ENCODE measurements at places on chromosomes 4 and X.

GRCh38 chrX:7996851-7997250, 69.6 kb upstream of the PNPLA4 start:
- DNase-seq, result no peak

DNA sequence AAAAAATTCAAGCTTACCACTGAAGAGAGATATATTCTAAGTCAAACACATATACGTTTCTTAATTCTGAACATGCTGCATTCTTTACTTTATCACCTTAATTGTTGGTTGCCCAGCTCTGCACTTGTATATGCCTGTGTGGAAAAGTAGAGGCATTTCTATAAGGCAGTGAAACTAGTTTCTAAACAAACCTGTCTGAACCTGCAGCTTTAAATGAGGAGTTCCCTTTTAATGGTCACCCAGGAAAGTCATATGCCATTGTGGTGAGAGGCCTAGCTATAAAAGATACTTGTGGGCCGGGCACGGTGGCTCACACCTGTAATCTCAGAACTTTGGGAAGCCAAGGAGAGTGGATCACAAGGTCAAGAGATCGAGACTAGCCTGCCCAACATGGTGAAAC, 147.4 kb upstream of the RXFP1 start:
- DNase-seq, result no peak

GRCh38 chrX:41909068-41909467, 14.3 kb downstream of the CASK start:
- no peak for DNase-seq

DNA sequence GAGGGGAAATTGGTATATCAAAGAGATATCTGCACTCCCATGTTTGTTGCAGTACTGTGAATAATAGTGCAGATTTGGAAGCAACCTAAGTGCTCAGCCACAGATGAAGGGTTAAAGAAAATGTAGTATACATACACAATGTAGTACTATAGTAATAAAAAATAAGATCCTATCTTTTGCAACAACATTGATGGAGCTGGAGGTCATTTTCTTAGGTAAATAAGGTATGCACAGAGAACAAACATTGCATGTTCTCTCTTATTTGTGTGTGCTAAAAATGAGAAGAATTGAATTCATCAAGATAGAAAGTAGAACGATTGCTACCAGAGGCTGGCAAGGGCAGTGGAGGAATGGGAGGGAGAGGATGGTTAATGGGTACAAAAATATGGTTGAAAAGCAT, 117.9 kb upstream of the TRAM1L1 start:
- DNase-seq, result no peak

- DNase-seq, result no peak
These were observed 213.4 kb upstream of the LNX1 start for GRCh38 chr4:53804719-53805118.

DNA sequence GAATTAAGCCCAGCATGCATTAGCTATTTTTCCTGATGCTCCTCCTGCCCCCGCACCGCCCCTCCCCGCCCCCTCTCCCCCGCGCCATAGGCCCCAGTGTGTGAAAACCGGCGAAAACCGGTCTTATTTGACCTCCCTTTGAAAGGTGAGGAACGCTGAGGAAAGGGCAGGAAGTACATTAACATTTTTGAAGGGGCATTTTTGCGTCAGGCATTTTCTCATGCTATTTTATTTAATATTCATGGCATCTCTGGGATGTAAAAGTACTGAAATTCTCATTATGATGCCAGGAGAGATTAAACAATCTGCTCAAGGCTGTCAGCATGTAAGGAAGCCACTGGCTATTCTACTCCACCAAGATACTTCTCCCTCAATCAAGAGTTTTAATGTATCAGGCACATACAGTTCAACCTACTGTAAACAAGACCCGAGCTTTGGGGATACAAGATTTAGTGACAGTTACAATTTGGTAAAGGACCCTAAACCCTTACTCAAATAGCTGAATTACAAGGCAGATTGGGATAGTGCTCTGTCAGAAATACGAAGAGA, 1.2 kb upstream of the NMU start:
- DNase-seq, result no peak

DNA sequence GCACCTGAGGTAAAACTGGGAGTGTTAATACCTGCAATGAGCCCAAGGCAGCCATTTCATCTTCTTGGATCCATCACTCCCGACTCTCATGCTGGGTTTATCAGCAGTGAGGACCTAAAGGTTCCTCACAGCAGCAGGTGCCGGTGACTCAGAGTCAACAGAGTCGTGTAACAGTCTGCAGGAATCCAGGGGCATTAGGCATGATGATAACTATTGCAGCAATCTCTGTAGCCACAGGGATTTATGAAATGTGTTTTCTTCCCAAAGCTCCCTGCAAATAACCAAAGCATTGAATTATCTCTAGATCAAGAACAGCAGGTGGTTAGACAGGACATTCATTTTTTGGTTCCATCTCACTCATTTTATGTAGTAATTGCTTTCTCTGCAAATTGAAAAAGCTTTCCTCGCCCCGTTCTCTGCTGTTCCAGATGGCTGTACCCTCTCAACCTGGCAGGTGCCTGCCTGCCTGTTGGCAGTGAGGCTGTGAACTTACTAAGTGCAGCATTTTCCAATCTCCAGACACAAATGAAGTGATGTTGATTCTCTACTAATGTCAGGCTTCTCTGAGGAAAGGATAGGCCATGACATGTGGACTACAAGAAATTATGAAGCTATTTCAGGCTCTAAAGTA, 48.1 kb upstream of the TSPAN7 start:
- no peak for DNase-seq

- DNase-seq, result no peak
These were observed 18.5 kb downstream of the OTUD5 start for GRCh38 chrX:48938721-48939425.

GRCh38 chr4:168101026-168101425, 8.7 kb downstream of the ANXA10 start:
- DNase-seq, result no peak

DNA sequence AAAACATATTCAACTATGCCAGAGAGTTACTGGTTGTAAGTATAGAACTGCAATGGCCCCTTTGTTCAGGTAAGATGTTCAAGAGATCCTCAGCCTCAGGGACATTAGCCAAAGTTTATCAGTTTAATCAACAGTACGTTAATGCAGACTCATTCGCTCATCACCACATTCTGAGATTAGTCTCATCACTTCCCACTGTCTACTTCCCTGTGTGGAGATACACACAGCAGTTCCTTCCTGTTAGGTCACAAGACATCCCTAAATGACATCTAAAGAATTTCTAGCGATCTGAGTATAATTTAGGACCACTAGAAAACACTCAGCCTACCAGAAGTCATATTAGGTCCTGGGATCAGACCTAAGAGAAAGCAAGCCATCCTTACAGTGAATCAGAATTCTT, 10.4 kb downstream of the SLC10A7 start:
- no peak for DNase-seq

DNA sequence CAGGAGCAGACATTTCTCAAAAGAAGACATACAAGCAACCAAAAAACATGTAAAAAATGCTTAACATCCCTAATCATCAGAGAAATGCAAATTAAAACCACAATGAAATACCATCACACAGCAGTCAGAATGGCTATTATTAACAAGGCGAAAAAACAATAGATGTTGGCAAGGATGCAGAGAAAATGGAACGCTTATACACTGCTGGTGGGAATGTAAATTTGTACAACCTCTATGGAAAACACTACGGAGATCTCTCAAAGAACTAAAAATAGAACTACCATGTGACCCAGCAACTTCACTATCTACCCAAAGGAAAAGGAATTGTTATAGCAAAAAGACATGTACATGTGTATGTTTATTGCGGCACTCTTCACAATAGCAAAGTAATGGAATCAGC, 71.5 kb downstream of the PPP4R3C start:
- DNase-seq, result no peak

- no peak for DNase-seq
These were observed 86.2 kb downstream of the CPEB2 start for GRCh38 chr4:15088394-15089035.

GRCh38 chr4:164949448-164950143, 27.9 kb downstream of the TRIM61 start:
- DNase-seq, result no peak

- DNase-seq, result no peak
These were observed 992.3 kb downstream of the STPG2 start for GRCh38 chr4:97150966-97151365.

DNA sequence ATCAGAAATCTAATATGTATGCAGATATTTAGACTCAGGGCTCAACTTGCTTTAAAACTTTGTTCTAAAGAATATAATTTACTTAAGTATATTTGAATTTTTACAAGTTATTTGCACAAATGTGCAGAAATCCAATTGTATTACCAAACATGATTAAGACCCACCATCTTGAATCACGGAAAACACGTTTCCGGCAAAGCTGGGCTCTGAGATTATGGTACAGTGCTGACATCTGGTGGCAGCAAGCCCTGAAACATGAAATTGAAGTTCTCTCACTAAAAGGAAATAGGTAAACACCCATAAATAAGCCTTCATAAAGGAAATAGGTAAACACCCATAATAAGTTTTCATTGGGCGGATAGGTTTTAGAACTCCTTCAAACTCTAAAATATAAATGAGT, 98.3 kb upstream of the MAOA start:
- DNase-seq, result peak; percentile 47

DNA sequence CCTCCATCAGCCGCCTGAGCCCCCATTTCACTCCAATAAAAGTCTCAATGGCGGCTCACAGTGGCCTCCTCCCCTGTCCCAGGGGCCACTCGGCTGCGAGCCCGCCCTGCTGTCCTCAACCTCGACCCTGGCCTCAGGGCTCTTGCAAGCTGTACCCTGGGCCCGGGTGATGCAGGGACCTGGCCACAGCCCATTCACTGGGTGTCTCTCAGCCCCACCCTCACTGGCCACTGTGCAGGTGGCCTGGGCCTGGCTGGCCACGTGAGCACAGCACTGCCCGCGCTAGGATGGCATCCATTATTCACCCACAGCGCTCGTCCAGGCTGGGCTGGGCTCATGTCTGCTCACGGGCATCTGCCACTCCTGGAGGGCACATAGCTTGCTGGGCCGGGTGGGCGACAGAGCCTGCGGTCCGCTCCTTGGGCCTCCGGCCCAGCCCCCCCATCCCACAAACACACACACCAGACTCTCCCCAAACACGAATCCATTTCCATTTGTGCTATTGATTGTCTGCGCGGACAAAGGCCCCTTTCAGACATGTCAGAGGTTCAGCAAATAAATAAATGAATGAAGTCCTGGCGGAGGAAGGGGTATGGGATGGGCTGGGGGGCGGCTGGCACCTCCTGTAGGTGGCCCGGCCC, 16.5 kb upstream of the FGFR3 start:
- DNase-seq, result no peak

- no peak for DNase-seq
These were observed 117.6 kb upstream of the RASGEF1B start for GRCh38 chr4:81589262-81589661.

- no peak for DNase-seq
These were observed 916 bp upstream of the POU4F2 start for GRCh38 chr4:146637621-146638332.

GRCh38 chr4:14771094-14771493, 231.2 kb upstream of the CPEB2 start:
- no peak for DNase-seq

- no peak for DNase-seq
These were observed 91.5 kb upstream of the UNC5C start for GRCh38 chr4:95640311-95640710.

DNA sequence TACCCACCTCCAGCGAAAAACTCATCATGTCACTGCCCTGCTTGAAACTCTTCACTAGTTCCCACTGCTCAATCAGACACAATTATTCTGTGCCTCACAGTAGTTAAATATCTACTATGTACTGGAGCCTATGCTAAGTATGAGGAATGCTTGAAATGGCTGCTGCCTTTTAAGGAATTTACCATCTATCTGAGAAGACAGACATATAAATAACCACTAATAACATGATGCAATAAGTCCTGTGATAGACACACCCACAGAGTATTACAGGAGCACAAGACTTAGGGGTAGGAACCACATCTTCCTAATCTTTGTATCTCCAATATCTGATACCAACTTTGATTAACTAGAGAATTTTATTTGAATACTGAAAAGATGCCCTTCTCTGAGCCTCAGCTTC, 21.1 kb downstream of the SLC25A53 start:
- no peak for DNase-seq

GRCh38 chr4:52954560-52955170, 92.5 kb downstream of the RASL11B start:
- DNase-seq, result no peak

GRCh38 chrX:154873329-154873728, 12.8 kb upstream of the F8A1 start:
- DNase-seq, result no peak

- DNase-seq, result no peak
These were observed 72.9 kb downstream of the CLNK start for GRCh38 chr4:10611673-10612072.

GRCh38 chr4:112284662-112285411, 867 bp downstream of the TIFA start:
- DNase-seq, result peak; percentile 50

- no peak for DNase-seq
These were observed 32.9 kb downstream of the EREG start for GRCh38 chr4:74397748-74398426.

DNA sequence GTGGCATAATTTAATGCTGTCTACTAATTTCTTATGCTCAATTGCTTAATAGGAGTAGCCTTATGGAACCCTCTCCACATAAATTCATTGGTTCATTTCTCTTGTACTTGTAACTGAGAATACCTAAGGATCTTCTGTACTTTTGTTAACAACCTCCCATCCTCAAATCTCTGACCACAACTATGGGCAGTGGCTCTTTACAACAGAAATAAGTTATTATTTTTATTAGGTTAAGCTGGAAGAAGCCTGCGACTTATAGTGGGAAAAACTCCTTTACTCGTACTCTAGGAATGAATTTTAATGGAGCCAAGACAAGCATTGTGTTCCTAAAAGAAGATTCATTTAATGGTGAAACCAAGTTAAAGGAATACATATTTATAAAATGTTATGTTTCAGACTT, 337.1 kb upstream of the CTSO start:
- DNase-seq, result no peak

GRCh38 chr4:24330573-24330972, 253.8 kb downstream of the DHX15 start:
- no peak for DNase-seq

- no peak for DNase-seq
These were observed 101.6 kb downstream of the CLNK start for GRCh38 chr4:10582951-10583350.
